NCI-H1092 (cell line): ENCODE measurements at places on chromosomes 6 and 20.

- no peak for DNase-seq
Observed at GRCh38 chr6:49555951-49556350, 5.5 kb downstream of the C6orf141 start.

GRCh38 chr20:1800180-1800579 is 95.0 kb upstream of the SIRPA start:
- DNase-seq, result no peak

DNA sequence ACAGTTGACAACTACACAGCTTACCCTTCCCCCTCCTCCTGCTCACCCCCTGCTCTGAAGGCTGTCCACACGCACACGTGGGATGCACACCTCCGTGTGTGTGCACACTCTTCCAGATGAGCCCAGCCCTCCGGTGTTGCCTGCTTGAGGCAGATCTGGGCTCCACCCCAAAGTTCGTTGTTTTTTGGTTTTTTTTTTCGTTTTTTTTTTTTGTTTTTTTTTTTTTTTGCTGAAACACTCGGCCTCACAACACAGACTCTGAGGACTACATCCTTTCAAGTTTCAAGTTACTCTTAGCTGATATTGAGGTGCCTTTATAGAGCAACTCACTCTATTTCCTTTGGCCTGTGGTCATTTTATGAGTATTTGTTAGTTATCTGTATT is 88.2 kb downstream of the RREB1 start:
- no peak for DNase-seq

- no peak for DNase-seq
Observed at GRCh38 chr6:101614774-101615173, 221.3 kb downstream of the GRIK2 start.

- DNase-seq, result no peak
Observed at GRCh38 chr6:46262928-46263706, 92.3 kb upstream of the ENPP5 start.

DNA sequence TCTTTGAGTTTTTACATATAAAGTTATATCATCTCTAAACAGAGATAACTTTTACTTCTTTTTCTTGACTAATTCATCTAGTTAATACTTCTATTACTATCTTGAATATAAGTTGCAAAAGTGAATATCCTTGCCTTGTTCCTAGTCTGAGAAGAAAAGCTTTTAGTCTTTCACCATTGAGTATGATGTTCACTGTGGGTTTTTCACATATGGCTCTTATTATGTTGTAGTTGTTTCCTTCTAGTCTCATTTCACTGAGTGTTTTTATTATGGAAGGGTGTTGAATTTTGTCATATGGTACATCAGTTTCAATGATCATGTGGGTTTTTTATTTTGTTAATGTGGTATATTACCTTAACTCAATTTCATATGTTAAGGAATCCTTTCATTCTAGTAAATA is 488.3 kb downstream of the COL12A1 start:
- DNase-seq, result no peak

- no peak for DNase-seq
Observed at GRCh38 chr6:156828280-156828703, 51.1 kb downstream of the ARID1B start.

DNA sequence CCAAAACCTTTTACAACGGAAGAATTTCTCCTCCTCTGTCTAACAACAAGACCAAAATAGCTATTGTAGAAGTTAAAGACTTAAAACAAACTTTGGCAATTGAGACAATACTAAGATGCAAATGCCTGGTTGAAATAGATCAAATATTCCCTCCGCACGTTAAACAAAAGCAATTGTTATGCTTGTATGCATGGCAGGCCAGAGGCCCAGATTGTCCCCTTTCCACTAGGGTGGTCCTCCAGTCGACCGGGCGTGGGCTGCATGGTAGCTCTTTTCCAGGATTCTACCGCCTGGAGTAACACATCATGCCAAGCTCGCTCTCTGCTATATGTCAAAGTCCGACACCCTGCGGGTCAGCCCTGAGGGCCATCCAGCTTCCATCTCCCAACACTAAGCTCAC is 234.7 kb downstream of the RNGTT start:
- no peak for DNase-seq

DNA sequence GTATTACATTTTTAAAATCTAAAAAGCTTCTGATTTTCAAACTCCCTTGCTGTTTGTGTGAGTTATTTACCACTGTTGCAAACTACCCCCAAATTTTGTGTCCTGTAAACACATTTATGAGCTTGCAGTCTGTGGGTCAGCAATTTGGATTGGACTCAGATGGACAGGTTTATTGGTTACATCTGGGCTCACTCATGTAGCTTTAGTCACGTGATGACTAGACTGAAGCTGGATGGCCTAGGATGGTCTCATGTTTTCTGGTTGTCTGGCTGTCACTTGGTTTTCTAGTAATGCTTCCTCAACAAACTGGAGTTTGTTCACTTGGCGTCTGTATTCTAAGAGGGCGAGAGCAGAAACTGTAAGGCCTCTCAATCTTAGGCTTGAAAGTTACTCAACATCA is 12.2 kb upstream of the C6orf58 start:
- DNase-seq, result no peak

GRCh38 chr6:36132246-36132895 is 2.1 kb downstream of the MAPK13 start:
- DNase-seq, result no peak

DNA sequence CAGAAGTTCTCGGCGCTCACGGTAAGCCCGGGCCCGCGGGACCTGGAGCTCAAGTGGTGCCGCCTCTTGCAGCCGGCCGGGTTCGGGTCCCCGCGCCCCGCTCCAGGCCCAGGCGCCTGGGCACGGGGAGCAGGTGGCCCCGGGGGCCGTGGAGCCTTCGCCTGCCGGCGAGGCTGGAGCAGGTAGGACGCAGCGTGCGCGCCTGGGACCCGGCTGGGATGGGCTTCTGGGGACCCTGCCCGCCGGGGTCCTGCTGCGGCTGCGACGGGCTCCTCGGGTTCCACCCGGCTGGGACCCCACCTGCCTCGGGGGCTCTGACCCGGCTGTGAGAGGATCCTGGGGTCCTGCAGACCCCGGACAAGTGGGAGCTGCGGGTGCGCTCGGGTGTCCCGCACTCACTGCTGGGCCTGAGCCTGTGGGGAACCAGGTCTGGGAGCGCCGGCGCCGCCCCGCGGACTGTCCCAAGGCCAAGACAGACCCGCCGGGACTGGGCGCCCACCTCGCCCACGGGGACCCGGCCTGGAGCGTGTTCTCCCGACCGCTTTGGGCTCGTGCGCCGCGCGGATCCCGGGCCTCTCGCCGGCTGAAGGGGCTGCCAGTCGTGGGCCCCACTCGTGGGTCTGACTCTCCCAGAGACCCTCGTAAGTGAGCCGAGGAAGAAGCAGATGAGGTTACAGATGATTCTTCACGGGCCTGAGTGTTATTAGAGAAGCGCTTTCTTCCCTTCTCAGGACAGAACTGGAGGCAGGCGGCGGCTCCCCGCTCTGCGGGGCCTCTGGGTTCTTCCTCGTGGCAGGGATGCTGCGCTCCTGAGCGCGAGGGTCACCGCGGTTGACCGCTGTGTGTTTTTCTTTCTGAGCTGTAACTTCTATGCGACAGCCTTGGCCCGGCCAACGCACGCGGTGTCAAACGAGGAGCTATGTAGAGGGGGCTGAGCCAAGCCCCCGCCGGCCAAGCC is 729 bp downstream of the SMOC2 start:
- DNase-seq, result peak; percentile 9

DNA sequence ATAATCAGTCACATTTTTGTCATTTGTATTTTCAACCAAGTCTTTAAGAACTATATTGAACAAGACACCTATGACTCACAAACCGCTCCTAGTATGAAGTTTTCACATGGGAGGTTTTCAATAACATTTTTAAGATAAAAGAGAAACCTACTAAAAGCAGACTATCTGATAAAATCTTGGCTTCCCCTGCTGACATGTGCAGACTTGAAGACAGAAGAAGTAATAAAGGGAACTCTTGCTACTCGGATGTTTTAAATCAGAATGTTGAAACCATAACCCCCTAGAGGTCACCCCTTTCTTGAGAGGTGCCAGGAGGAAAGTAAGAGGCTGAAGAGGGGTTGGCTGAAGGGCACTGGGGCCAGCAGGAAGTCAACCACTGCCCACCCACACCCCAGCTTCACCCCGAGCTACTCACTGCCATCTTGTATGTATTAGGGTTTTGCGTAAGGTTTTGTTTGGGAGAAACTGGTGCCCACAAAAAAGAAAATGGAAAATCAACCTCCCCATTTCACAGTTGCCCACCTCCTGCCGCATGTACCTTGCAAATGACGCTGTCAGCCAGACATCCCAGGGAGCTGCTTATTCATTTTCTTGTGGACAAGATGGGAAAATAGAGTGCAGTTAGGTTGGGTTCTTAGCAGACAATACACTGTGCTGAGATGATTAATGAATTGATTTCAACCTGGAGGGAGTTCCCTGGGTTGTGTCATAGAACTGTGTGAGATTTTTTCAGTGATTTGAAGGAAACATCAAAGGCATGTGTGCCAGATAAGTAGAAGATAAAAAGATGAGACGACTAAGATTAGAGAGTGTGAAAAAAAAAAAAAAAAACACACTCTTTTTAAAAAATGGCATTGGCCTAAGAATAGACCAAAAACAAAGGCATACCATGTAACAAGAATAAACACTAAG is 83.2 kb upstream of the TAB2 start:
- no peak for DNase-seq

- no peak for DNase-seq
Observed at GRCh38 chr6:143356101-143356880, 94.2 kb downstream of the ADAT2 start.

DNA sequence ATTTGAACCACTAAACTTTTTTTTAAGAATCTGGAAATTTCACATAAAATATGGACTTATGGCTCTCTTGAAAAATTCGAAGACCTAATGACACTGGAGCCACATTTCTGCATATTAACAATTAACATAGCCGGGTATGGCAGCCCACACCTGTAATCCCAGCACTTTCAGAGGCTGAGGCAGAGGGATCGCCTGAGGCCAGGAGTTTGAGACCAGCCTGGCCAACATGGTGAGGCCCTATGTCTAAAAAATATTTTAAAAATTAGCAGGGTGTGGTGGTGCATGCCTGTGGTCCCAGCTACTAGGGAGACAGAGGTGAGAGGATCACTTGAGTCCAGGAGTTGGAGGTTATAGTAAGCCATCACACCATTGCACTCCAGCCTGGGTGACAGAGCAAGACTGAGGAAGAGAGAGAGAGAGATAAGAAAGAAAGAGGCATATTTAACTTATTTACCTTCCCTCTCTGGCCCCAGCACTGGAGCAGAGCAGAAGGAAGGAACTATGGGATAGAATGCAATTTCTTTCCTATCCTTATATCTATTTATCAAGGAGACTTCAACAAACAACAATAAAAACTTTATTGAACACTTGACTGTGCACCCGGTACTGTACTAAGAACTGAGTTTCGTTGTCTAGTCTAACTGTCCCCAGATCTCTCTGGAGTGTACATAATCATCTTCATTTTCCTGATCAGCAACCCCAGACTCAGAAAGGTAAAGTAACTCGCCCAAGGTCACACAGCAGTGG is 63.6 kb upstream of the EYA2 start:
- DNase-seq, result no peak

DNA sequence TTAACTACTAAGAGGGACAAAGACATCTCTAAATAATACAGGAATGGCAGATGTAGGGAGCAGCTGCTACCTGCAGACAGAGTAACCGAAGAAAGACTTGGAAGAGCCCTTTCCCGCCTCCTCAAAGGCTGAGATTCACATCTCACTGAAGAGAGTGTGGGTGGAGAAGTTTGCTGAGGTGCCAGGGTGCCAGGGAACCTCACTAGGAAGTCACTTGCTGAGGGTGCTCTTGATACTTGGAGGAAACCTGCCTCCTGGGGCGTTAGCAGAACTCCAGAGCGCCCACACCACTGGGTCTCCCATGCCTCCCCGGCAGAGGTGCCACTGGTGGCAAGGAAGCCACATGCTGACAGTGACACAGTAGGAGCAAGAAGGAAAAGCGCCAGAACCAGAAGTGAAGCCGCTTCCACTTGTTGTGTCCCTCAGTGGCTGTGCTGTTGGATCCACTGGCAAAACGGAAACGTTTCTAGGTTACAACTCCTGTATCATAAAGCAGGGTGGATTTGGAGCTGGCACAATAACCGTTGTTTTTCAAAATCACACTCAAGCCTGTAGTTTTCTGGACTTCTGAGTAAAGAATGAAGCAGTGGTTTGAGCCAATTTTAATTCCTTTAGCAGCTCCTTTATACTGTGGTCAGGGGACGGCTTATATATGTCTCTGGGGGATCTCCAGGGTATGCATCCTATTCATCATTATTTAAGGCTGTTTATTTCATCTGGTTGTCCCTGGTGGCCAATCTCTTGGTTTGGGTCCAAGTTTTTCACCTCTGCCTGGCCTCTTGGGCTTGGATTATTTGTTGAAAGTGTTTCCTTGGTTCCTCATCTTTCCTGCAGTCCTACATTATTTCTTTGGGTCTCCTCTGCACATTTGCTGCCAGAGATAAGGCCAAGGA is 64.5 kb downstream of the CDC5L start:
- no peak for DNase-seq

GRCh38 chr6:37172912-37173492 is 3.0 kb downstream of the PIM1 start:
- no peak for DNase-seq

GRCh38 chr6:27601668-27602254 is 128.9 kb upstream of the ZNF184 start:
- DNase-seq, result no peak

- no peak for DNase-seq
Observed at GRCh38 chr6:122730775-122731386, 48.6 kb upstream of the FABP7 start.

GRCh38 chr6:78101387-78101786 is 448.5 kb downstream of the MEI4 start:
- DNase-seq, result no peak

GRCh38 chr6:102355578-102355977 is 962.1 kb downstream of the GRIK2 start:
- no peak for DNase-seq

- DNase-seq, result no peak
Observed at GRCh38 chr6:105014448-105014847, 57.5 kb downstream of the LIN28B start.

- no peak for DNase-seq
Observed at GRCh38 chr6:168670401-168670985, 229.5 kb downstream of the SMOC2 start.

GRCh38 chr6:35942355-35942754 is 21.5 kb upstream of the SRPK1 start:
- no peak for DNase-seq

DNA sequence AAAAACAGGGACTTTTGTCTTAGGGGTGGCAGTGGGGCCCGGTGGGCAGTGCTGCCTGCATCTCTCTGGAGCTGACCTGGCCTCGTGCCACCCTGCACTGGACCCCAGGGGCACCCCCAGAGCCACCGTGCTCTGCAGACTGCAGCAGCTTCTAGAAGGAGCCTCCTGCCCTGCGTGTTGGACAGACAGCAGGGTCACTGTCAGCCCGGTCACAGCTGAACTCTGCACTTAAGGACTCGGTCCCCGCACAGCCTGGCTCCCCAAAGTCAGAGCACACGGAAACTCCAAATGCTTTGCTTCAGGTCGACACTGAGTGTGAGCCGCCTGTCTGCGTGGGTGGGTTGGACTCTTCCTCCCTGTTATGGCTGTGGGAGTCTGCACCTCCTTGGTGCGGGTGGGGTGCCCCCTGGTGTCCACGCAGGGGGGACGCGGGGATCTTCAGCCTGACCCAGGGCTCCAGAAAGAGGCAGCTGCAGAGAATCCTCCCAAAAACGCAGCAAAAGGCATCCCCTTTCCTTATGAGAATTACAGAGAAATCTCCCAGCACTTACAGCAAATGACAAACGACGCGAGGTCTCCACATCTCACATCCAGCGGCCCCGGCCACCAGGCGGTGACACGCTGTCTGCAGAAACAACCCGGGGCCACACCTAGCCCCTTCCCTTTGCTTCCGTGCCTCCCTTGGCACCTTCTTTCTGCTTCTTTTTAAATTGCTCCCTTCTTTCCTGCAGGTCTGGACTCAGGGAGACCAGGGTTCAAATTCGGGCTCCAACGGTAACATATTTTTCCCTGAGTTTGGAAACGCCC is 36.3 kb upstream of the DACT2 start:
- DNase-seq, result peak; percentile 65
